ENCODE measurements at places on chromosomes 1 and 21.

- DNase-seq, result no peak
Observed at GRCh38 chr1:173258479-173259264, 51.5 kb upstream of the TNFSF4 start.

- no peak for DNase-seq
Observed at GRCh38 chr21:28508126-28508525, 484.6 kb downstream of the LTN1 start.

GRCh38 chr1:70048336-70049094 is 156.9 kb downstream of the LRRC40 start:
- DNase-seq, result no peak

GRCh38 chr1:191255354-191256054 is 777.8 kb upstream of the BRINP3 start:
- DNase-seq, result no peak

DNA sequence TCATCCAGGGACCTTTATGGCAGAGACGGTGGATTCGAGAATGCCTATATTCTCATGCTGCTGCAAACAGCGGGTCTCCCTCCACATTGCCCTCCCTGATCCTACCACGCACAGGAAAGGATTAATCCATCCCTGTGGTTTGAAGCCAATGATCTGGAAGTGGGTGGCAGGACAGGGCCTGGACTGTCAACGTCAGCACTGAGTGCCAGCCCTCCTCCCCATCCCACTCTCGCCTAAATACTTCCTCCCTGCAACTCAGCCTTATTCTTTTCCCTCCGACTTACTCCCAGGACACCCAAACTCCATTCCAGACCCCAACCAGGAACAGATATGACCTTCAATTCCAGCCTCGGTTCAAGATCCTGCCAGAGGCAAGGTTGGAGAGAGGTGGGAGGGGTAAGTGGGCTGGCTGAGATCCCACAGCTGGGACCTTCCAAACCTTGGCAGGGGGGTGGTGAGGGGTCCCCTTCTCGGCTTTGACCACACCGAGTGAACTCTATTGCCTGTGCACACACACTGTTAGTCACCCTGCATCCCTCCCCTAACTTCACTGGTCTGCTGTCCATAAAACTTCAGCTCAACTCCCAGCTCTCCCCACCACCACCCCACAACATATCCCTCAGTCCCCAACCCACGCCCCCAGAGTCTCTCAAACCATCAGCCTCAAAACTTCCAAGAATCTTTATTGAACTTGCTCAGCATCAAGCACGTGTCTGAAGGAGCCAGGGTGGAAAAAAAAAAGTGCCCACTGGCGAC is 2.4 kb upstream of the S100A5 start:
- no peak for DNase-seq

Measured in GM18507 (cell line).